ENCODE measurements at places on chromosomes 6 and 20.

- DNase-seq: peak; percentile 27
Measured at GRCh38 chr6:18400831-18401446, 13.8 kb downstream of the RNF144B start.

GRCh38 chr6:35248300-35248699 lies 11.2 kb upstream of the ZNF76 start:
- DNase-seq: no peak

GRCh38 chr6:104558746-104559145 lies 301.0 kb downstream of the HACE1 start:
- no peak for DNase-seq

DNA sequence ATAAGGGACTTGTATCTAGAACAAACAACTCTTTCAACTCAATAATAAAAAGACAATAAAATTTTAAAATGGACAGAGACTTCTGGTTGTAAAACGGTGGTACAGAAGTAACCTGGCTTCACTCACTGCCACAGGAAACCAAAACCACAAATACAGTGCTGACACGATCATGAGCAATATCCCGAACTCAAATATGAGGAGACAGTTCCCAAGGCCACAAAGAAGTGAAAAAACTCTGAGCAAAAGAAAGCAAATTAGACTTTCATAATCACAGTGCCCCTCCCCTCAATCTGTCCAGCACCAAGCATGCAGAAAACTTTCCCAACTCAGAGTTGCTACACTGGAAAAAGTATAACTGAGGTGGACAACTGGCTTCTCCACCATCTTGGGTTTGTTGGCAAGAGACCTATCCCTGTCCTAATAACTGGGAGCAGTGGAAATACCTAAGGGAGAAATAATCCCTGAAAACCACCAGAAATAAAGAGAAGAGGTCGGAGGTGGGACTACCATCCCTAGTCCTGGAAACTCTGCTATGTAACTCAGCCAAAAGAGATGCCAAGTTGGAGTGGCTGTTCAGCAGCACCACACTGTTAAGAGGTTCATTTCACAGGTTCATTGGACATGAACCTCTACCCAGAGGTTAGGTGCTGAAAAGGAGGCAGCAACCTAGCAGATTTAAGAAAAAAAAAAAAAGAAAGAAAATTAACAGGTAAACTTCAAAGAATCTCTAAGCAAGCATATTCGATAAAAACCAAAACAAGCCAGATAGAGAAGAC lies 55.5 kb downstream of the REV3L start:
- peak; percentile 57 for DNase-seq

GRCh38 chr6:105300090-105300489 lies 102.8 kb downstream of the PREP start:
- DNase-seq: no peak

DNA sequence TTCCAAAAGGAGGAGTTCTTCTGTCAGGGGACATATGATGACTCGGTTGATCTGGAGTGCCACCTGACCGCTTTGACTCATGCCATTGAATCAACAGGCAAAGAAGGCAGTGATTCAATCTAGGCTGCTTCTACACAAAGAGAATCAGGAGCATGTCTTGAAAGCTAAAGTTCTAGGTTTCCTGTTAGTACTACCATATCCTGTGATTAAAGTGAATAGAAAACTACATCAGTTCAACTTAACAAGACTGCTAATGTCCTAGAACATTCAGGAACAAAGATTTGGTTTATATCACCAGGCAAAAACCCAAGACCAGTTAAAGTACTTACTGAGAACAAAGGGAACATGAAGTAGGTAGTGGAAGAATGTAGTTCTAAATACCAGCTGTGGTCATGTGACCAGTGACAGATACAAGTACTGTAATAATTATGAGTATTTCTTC lies 216.8 kb upstream of the SGK1 start:
- DNase-seq: no peak

DNA sequence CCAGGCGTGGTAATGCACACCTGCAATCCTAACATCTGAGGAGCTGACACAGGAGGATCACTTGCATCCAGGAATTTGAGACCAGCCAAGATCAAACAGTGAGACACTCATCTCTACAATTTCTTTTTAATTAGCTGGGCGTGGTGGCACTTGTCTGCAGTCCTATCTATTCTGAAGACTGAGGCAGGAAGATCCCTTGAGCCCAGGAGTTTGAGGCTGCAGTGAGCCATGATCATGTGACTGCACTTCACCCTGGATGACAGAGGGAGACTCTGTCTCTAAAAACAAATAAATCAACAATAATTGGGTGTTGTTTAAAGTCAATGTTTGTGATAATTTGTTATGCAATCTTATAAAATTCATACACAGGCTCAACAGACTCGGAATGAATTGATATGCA lies 18.0 kb upstream of the HLA-A start:
- peak; percentile 29 for DNase-seq

DNA sequence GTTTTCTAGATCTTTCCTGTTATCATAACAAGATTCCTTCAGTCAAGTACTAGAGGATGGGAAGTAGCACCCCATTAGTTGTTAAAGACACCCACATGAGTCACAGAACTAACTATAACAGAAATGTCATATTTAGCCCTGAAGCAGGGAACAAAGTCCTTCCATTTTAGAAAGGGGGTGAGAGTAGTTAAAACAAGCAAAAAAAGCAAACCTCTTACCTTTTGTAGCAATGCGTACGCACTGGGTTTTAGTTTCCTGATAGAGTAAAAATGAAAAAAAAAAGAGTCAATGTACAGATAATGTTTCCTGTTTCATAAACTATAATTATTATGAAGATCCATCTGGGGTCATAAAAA lies 163.7 kb upstream of the THEMIS start:
- DNase-seq: no peak

- DNase-seq: no peak
Measured at GRCh38 chr20:3935956-3936340, 46.8 kb downstream of the PANK2 start.

DNA sequence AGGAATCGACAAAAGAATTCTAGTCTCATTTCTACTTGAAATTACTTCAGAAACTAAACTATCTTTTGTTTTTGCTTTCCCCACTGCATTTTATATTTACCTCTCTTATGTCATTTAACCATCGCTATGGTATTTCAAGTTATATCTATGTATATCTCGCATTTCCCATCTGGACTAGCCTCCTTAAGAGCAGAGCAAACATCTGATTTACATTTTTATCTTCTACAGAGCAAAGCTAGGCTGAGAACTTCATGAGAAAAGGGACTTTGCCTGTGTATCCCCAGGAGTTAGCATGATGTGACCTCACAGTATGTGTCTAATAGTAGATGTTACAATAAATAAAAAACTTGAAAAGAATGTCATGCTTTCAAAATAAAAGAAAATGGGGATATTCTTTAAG lies 201.2 kb downstream of the PTPRK start:
- no peak for DNase-seq

- no peak for DNase-seq
Measured at GRCh38 chr6:101490857-101491256, 97.3 kb downstream of the GRIK2 start.

DNA sequence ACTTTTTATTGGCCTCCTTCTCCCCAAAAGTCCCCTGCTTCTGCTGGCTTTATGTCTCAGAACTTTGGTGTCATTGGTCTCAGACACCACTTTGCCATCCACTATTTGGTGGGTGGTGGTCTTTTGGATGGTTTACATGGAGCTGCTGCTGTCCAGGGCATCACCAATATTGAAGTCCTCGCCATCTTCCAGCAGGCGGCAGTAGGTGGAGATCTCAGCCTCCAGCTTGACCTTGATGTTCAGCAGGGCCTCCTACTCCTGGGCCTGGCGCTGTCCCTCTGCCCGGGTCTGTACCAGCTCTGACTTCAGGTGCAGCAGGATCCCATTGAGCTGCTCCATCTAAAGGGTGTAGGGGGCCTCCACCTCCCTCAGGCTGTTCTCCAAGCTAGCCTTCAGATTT lies 148.4 kb upstream of the FOXA2 start:
- no peak for DNase-seq

DNA sequence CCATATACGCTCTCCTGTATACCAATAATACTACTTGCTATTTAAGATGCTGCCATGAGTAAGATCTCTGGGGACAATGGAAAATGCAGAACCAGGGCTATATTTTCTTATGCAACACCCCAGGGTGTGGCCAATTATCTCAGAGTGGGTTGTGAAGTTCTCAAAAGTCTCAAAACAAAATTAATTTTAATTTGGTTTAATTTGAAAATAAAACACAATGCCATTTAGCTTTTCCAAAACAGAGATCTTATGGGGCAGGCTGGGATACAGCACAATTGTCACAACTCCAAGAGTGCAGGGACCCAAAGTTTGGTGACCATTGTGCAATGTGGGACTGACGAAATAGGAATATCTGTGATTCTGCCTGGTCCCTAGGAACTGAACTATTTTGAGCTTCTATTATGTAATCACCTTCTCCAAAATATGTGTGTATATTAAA lies 43.1 kb downstream of the MBOAT1 start:
- peak; percentile 70 for DNase-seq

DNA sequence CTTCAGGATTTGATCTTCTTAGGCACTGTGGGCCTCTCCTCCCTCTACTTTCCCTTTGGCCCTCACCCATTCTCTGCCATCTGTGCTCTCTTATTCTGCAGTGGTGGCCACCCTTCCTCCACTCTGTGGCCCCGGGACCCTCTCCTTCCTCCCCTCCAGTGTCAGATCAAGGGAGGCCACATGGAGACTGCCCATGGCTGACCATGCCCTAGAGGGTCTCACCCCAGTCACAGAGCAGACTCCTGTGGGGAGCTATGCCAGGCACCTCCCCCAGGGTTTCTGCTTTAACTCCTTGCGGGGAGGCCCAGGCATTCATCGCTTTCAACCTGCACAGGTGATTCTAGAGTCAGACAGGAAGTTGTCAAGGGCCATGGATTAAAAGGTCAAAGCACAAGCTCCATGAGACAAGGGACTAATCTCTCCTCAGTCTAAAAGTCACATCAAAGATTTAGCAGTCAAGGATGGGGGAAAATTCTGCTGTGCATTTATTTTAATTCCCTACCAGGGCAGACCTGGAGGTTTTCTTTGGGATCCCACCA lies 15.7 kb upstream of the CST3 start:
- no peak for DNase-seq

GRCh38 chr6:39207416-39208222 lies 21.7 kb downstream of the KCNK5 start:
- DNase-seq: peak; percentile 55

DNA sequence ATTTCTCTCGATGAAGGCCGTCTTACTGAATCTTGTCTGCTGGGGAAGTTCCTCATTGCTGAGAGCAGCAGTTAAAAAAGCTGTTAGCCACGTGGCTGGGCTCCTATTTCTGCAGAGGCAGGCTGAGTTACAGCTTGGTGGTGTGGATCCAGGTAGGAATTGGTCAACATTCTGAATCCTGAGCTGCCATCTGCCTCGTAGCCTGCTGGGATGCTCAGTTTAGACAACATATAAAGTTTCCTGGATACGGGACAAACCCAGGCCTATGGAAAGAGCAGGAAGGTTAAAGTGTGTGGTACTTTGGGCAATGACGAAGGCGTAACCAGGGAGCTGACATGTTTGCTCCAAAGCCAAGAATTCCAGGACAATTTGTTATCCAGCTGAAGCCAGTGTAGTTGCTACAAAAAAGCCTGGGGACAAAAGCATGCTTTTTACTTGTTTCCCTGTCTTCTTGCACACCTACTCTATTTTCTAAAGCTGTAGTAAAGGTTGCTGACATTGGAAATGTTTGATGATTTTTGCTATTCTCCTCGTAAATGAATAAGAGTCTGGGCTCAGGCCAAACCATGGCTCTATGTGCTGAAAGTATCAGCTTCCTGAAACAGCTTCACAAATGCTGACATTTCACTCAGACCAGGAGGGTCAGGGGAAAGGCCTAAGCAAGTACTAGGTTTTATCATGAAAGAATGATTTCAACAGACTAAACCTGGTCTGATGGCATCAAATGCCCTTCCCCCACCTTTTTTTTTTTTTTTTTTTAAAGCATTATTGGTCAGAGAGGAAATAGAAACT lies 12.4 kb upstream of the MYLK2 start:
- DNase-seq: no peak

DNA sequence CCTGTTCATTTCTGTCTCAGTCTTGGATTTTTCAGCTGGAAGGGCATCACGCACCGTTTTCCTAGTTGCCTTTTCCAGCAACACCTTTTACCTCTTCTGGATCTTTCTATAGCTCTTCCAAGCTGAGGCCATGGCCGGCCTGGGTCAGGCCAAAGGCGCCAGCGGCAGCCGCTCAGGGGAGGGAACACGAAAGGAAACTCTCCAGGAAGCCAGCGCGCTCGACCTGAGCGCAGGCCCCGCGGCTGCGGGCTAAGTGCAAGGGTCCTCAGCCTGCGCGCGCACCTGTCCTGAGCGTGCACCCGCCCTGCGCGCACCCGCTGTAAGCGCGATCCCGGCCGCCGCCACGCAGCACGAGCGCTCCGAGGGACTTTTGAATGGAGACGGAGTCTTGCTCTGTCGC lies 43.8 kb upstream of the TMEM181 start:
- DNase-seq: no peak

- DNase-seq: no peak
Measured at GRCh38 chr6:61622601-61623000, 663.4 kb downstream of the KHDRBS2 start.

GRCh38 chr6:43887340-43887858 lies 117.4 kb downstream of the VEGFA start:
- peak; percentile 51 for DNase-seq

DNA sequence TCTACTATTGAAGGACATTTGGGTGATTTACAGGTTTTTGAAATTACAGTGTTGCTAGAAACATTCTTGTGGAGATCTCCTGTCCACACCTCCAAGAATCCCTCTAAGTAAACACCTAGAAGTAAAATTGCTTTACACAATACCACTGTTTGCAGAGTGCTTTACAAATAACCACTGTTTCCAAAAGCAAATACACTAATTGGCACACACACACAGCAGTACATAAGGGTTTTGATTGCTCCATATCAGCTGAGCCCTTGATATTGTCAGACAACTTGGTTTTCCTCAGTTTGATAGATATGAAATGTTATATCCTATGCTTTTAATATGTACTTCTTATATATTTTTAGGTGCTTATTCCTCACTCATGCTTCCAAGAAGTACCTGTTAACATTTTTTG lies 6.3 kb downstream of the HMGN4 start:
- DNase-seq: no peak

- DNase-seq: peak; percentile 54
Measured at GRCh38 chr6:119313937-119314884, 35.4 kb downstream of the MAN1A1 start.

Data from hematopoietic multipotent progenitor cell treated with erythropoietin and hydrocortisone succinate and interleukin-3 and kit ligand, for 6 days (in vitro differentiated cells).